ENCODE measurements at places on chromosomes 12 and 14. TPM values are rescaled to one million over a fixed set of nuclear protein-coding genes. Genes with fewer than 3 reads are reported as not detected.

Gene CIDEB
- 0.85 TPM for total RNA-seq

DNA sequence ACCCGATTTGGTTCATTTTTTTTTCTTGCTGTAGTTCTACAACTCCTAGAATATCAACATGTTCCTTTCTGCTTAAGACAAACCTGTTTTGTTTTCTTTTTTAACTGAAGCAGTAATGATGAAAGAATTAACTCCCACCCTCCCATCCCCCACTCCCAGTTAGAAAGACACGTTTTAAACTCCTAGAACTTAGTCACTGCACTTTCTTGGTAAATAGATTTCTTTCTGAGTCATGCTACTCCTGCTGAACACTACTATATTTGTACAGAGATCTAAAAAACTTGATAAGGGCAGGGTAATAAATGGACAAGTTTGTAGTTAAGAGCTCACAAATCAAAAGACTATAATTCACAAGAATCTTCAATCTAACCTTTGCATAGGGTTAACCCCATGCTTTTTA, 118.9 kb upstream of the PTPRB start:
- DNase-seq = no peak

- DNase-seq = no peak
Observed at GRCh38 chr12:131507094-131507493, 203.8 kb upstream of the SFSWAP start.

DNA sequence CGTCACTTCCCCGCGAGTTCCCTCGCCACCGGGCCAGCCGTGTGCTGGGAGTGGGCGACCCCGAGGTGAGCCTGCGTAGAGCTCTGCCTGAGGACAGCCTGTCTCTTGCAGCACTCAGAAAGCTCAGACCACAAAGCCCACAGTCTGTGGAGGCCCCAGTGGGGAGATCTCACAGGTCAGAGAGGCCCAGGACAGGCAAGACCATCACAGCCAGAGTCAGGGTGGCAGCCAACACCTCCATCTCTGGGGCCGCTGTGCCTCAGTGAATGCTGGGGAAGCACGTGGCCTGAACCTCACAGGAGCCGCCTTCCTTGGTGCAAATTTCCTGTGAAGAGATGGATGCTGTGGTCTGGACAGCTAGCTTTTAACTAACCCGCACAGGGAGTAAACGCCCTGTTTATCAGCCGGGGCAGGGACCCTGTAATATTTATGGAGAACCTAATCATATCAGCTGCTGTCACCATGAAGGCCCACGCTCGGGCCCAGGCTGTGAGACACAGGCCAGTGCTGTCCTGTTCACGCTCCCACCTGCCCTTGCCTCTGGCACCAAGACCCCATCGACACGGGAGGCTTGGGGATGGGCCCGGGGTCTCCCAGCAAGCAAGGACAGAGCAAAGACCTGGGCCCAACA, 56.9 kb downstream of the CDC42BPB start:
- no peak for DNase-seq

GRCh38 chr12:14264778-14265177, 100.7 kb upstream of the ATF7IP start:
- no peak for DNase-seq

- DNase-seq = no peak
Observed at GRCh38 chr12:87676731-87677130, 352.5 kb downstream of the C12orf50 start.

Measured in gastrocnemius medialis (tissue), 4 donors.